ENCODE measurements at places on chromosomes 11 and 22.
A peak's percentile ranks its signal among the peaks of the same experiment; 100 is the strongest.

DNA sequence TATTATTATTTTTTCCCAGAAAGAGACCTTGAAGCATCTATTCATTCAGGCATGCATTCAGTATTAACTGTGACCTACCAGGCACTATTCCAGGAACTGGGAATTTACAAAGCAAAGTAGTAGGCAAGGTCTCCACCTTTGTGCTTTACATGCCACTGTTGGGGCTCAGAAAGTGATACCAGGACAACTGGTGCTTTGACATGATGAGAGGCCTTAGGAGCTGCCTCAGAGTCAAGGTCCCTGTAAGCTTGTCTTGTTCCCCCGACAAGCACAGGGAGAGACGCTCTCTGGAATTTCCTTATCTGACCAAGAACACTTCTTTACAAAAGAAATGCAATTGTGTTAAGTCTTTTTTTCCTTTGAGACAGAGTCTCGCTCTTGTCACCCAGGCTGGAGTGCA, 2.3 kb upstream of the HMOX1 start:
- no peak for DNase-seq

DNA sequence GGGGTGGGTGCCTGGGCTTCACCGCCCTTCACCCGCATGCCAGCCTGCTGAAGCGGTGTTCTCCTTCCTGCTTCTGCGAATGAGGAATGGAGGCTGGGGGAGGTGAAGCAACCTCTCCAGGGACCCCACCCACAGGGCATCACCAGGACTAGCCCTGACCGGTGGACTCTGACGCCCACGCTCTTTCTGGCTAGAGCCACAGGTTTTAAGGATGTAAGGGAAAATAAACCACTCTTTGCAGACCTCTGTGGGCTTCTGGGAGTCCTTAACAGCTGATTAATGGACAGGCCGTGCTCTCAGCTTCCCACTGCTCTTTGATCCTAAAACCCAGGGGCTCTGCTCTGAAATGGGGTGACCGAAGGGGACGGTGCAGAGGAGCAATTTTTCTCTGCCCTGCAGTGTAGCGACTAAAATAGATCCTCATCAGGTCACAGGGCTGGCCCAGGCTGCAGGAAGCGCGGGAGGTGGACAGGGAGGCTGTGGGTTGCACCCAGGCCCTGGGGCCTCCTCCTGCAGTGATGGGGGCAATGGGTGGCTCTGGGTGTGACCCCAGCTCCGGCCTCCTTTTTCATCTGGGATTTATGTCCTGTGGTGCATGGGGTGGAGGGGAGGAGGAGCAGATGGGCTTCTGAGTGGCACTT, 127.4 kb downstream of the CACNA1I start:
- DNase-seq, result no peak

DNA sequence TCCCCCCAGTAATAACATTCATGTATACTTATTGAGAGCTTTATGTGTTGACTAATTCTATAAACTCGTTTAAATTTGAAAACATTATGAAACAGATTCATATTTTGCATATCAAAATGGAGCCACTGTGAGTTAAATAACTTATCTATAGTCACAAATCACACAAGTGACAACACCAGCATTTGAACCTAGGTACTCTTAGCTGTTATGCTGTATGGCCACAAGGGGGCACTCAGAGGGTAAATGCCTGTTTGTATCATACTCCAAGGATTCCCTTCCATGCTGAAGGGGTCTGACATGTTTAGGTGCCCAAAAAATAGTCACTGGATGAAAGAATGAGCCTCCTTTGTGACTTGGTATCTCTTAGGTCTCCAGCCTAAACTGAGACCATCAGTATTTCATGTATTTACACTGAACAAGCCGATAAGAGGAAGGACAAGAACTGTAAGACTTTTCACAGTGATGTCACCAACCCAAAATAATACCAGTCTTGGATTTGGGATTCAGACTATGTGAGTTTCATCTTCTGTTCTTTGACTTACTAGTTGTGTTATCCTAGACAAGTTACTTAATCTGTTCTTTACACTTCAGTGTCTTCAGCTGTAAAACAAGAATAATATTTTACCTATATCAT, 12.2 kb upstream of the OR52D1 start:
- peak; percentile 56 for DNase-seq

GRCh38 chr11:122673701-122674100, 18.2 kb downstream of the UBASH3B start:
- no peak for DNase-seq

DNA sequence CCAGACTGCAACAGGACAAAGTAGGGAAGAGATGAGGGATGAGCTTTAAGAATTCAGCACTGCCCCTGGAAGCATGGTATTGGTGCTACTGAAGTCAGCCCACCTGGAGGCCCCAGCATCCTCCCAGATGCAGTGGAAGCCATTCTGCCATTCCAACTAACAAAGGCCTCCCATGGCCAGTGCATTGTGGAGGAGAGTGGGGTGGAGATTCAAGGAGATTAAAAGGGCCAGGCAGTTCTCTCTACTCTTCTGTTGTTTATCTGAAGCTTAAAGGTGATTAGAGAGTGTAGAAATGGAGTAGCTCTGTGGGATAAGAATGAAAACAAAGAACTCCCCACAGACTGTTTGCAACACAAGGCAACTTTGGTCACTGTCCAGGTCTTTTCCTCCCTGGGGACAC, 24.1 kb upstream of the TSKU start:
- no peak for DNase-seq

DNA sequence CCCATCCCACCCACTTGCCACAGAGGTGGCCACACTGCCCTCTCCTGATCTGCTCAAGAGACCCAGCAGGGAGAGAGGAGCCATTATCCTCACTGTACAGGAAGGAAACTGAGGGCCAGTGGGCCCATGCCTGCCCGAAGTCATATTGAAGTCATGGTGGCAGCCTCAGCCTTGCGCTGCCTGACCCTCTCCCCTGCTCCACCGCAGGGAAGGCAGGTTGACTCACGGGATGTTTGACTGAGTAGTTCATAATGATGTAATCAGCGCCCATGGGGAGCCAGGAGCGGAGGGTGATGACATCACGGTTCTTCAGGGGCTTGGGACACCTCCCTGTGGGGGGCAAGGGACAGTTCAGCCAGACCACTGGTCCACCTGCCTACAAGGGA, 6.1 kb upstream of the ARAP1 start:
- DNase-seq, result peak; percentile 89

Data from astrocyte of the spinal cord (primary cell).